Foreskin keratinocyte (primary cell): ENCODE measurements at places on chromosomes 5 and 9.
A peak's percentile ranks its signal among the peaks of the same experiment; 100 is the strongest.

- DNase-seq = peak; percentile 76
These were observed at the start of gene COL5A1 for GRCh38 chr9:134641173-134641989. COL5A1 (plus strand) TSS chr9:134641803; CDS start chr9:134642188, 385 bp downstream.

- no peak for DNase-seq
These were observed 45.4 kb upstream of the TDRD7 start for GRCh38 chr9:97366476-97366875.

- no peak for DNase-seq
These were observed 11.7 kb downstream of the NSG2 start for GRCh38 chr5:174057206-174057605.

- no peak for DNase-seq
These were observed 6.5 kb downstream of the SLC35A4 start for GRCh38 chr5:140571105-140571504.

DNA sequence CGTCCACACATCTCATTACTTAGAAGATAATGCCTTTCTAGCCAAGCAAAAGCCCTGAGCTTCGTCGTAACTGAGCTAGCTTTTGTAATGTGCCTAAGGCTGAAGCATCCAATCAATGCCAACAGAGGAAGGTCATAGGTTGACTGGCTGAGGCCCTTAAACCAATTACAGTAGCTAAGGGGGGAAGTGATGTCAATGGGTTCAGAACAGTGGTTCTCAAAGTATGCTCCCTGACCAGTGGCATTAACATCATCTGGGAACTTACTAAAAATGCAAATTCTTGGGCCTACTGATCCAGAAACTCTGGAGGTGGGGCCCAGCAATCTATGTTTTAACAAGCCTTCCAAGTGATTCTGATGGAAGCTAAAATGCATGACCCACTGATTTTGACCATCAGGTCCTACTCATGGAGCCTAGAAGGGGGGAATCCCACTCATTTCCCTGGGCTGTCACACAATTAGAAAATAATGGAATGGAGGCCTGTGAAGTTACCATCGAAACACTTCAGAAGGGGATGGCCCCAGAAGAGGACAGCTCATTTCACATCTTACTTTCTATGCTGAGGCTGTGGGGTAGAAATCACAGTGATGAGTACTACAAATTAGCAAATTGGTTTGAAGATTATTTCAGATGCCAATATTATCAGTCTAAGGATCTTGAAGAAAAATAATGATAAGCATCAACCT, 4.8 kb upstream of the VLDLR start:
- no peak for DNase-seq

DNA sequence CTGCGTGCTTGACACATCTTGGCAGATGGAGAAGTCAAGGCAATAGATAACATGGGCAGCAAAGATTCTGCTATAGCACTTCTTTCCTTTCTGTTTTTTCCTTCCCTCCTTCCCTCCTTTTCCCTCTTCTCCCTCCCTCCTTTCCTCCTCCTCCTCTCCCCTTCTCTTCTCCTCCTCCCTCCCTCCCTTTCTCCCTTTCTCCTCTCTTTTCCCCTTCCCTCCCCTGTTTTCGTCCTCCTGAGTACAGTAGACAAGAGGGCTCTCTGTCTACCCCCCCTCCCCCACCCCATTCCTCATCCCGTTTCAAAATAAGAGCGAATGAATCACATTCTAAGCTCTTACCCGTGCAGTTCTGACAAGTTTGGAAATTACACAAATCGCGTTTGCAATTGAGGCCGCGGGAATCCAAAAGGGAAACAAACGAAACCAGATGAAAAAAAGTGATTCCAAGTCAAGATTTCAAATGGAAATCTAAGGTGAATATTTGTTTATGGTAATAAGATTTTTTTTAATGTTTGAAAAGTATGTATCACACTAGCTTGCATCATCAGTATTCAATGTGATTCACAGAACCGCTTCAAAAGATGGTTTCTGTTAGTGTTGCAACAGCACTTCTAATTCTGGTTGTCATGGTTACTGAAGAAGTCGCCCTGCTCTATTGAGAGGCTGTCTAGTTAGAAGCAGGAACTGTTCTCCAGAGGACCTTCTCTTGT, 1.3 kb downstream of the NIM1K start:
- DNase-seq = peak; percentile 83

DNA sequence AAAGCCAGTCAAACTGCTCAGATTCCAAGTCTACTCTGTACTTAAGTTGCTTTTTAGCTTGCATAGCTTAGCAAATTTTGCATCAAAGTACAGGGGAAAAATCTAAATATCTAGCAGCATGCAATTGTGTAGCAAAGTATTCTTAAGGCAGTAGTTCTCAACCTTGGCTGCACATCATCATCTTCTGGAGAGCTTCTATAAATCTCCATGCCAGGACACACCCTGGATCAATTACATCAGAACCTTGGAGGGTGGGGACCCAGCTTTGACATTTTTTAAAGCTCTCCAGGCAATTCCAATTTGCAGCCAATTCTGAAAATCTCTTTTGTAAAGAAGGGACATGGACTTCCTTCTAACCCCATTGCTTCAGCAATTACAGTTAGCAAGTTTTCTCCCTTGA, 187.5 kb downstream of the SNCAIP start:
- no peak for DNase-seq

- DNase-seq = no peak
These were observed 35.8 kb downstream of the PTCH1 start for GRCh38 chr9:95481000-95481399.

GRCh38 chr5:155960177-155960576, 366.8 kb upstream of the SGCD start:
- DNase-seq = no peak

DNA sequence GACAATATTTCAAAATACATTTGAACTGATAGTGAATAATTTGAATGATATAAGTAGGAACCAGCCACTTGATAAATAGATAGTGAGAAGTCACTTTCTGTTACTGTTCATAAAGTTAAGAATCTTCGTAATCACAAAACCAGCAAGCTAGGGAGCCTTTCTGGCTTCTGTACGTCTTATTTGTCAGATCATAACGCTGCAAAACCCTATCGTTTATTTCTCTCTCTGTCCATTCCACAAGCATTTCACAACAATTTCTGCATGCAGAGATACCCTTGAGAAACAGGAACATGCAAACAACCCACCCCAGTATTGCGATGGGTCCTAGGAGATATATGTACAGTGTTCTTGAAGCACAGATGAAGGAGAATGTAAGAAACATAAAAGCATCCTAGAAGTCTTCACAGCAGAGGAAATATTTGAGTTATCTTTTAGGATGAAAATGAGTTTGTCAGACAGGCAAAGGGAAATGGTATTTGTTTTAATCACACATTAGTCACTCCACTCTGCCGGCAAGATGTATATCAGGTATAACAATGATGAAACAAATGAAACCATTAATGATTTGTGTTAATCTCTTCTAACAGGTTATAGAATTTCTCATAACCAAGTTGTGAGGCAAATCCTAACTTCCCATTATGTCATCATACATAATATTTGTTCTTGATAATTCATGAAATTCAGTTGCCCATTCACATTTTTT, 668.7 kb upstream of the FTMT start:
- peak; percentile 0 for DNase-seq

DNA sequence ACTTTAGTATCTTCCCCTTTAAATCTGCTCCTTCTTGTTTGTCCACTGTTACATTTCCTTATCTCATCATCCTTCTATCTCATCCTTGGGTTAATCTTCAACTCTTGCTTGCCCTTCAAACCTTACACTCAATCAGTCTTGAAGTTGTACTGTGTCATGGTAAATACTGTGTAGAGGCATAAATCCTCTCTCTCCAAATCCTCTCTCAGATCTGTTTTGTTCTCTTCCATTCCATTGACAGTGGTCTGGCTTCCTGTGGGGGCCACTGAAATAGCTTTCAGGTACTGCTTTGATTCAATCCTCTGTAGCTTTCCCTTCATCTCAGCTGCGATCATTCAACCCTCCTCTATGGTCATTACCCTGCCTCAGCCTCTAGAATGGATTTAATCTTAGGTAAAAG, 104.0 kb downstream of the PLCXD3 start:
- DNase-seq = no peak

DNA sequence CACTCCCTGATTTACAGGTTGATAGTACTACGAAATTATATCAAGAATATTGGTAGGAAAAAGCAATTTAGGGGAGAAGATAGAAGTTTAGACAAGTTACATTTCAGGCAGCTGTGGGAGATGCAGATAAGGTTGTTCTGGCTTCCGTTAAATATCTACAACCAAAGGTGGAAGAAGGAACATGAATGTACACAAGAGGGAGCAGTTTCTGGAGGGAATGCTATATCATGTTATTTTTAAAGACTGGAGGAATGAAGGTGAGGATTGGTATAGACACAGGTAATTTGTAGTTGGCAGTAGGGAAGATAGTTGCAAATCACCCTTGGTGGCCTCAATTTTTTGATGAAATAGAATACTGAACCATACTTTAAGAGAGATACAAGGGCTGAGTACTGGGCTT, 187.3 kb upstream of the NMUR2 start:
- DNase-seq = no peak

DNA sequence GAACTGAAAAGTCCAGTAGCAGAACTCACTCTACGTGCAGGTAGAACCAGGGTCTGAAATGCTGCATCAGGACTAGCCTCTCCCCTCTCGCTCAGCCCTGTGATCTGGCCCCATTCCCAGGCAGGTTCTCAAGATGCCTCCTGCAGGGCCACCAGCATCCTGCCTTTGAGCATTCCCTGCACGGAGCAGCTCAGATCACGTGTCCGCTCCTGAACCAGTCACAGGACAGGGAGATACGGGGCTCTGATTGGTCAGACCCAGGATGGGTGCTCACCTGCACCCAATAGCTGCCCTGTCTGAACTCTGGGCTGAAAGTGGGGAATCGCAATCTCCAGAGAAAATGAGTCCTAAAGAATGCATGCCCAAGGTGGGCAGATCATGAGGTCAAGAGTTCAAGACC, 50.8 kb downstream of the NEURL1B start:
- no peak for DNase-seq

GRCh38 chr9:19994296-19994695, 205.5 kb upstream of the SLC24A2 start:
- peak; percentile 84 for DNase-seq

- DNase-seq = no peak
These were observed 68.3 kb upstream of the RGS7BP start for GRCh38 chr5:64437496-64437895.

- DNase-seq = peak; percentile 91
These were observed 12.5 kb upstream of the CTSL start for GRCh38 chr9:87713278-87713987.

DNA sequence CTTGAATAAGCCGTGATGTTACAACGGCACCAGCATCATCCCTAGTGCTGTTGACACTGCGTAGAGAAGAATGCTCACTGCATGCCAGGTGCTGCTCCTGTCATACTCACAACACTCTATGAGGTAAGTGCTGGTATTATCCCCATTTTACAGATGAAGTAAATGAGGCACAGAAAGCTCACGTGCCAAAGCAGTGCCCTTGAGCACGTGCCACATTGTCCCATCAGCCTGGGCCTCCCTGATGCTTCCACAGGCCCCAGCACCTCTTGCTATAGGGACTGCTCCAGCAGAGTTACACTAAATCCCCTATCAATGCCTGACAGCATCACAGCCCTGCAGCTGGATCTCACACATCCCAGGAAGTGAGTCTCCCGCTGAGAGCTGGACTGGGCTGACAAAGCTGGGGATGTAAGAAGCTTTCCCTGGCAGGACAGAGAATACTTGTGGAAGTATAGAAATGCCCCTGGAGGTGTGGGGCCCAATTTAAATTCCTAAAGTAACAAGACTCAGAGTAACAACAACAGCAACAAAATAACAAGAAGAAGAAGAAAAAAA, 216.1 kb downstream of the FSTL4 start:
- DNase-seq = no peak

DNA sequence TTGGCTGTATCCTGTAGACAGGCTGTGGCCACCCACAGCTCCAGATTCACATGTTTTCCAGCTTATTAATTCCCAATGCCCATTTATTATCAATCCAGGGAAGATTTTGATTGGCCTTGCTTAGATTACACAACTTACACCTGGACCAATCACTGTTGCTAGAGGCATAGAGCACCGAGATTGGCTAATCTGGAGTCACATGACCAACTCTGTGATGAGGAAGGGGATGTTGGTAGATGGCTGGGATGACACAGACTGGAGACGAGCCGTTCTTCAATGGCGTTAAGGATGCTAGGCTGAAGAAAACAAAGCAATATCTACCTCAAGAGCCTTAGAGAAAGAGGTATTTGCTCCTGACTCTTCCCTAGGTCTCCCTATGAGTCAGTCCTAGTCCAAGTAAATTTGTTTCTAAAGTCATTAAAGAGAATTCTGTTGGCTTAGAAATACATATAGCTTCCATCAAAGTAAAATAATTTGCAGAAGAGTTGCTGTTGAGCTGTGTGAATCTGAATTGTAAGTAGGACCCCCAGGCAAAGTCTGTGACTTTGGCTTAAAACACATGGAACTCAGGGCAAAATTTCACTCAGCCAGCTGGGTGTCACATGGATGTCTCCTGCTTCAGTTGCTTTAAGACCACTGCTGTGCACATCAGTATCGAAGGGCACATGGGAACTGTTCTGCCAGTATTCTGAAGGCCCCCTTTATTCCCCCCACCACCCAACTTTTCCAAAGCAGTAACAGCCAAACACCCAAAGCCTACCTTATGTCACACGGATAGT, 326.4 kb upstream of the KLF4 start:
- no peak for DNase-seq

- no peak for DNase-seq
These were observed 18.3 kb upstream of the CLPTM1L start for GRCh38 chr5:1363160-1363559.

- no peak for DNase-seq
These were observed 3.6 kb upstream of the FIBCD1 start for GRCh38 chr9:130942679-130943078.

DNA sequence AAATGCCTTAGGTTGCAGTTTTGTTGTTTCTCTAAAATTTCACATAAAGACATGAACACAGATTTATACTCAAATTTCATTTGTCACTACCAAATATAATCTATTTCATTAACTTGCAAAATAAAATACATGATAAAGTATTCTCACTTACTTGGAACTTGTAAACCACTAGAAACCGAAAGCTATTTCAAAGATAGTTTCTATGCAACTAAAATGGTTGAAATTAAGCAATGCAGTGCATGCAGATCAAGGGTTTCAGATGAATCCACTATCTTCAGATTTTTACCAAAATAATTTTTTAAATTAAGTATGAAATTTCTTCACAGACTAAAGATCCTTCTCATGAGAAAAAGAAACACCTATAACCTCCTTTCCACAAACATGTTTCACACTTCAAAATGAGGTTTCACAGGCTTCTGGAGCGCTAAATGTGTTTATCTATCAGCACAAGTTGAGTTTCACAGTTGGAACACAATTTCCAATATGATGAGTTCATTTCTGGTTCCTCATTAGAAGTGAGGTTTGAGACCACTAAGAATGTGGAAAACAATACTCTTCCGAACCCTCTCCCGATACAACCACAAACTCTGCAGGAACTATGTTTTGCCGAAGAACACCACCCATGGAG, 63.9 kb downstream of the EPB41L4A start:
- DNase-seq = no peak

- peak; percentile 14 for DNase-seq
These were observed 201.0 kb upstream of the RAI14 start for GRCh38 chr5:34455098-34455497.

- peak; percentile 64 for DNase-seq
These were observed 1.7 kb downstream of the CBY3 start for GRCh38 chr5:179679014-179679674.

GRCh38 chr5:32276173-32276853, 36.4 kb downstream of the MTMR12 start:
- DNase-seq = peak; percentile 56
